Stimulated activated memory B cell treated with anti-CD40 and anti-IgM and Interleukin-4, amounts not matched to agents 10 μg/mL and 1 μg/mL and 100 μg/mL, for 72 hours (primary cell): ENCODE measurements at places on chromosomes 1 and 21.

DNA sequence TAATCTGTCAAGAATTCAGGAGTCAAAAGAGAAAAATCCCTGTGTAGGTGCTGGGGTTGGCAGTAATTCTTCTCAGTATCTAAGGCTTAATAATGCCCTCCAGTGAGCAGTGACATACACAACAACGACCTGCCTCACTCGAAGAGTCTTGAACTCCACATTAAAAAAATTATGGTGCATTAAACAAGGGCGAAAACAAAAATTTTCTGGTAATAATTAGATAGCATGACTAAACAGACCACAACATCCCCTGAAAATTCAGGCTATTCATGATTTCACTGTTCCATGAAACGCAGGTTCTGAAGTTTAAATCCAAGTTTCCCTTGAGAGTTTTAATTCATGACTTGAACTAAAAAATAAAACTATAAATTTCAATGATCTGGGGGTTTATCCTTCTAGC, 5.1 kb downstream of the SRSF4 start:
- no peak for ATAC-seq

DNA sequence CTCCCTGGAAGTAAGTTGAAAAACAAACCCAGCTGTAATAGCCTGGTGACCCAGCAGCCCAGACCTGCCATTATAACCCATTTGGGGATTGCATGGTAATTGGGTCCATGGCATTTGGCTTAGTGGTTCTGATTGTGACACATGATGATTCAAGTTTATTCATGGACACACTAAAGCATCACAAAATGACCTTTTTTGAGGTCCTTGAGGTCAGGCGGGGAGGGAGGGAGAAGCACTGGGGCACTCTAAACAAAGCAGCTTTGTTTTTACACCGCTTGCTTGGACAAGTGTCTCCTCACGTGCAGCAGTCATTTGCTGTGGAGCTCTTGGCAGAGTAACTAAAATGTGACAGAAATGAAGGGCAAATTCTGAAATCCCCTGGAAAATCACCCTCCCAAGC, 241.0 kb upstream of the SGIP1 start:
- no peak for ATAC-seq

DNA sequence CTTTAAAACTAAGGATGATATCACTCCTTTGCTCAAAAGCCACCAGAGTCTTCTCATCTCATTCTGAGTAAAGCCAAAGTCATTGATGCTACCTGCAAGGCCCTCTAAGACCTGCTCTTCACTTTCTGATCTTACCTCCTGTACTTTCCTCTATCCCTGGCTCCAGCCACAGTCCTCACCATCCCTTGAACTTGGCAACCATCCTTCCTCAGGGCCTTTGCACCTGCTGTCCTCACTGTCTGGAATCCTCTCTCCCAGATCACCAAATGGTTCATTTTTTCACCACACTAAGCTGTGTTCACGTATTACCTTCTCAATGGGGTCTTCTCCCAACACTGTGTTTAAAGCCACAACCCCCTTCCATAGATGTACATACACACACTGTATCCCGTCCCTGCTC, 4.3 kb upstream of the PHLDA3 start:
- ATAC-seq: no peak

DNA sequence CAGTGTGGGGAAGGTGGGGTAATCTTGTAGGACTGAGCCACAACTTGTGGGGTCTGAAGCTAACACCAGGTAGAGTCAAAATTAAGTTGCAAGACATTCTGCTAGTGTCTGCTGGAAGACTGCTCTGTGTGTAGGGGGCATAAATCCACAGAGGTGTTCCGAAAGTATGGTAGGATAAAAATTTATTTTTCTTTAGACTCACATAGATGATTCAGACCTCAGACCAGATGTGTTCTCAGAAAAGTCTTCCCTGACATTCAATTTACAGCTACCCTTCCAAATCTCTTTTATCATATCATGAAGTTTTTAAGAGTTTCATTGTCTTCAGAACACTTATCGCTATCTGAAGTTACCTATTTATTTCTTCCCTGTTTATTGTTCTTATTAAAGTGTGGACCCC, 21.3 kb downstream of the DUSP10 start:
- no peak for ATAC-seq

GRCh38 chr1:107843989-107844388, 121.0 kb downstream of the VAV3 start:
- ATAC-seq: peak; percentile 34

GRCh38 chr1:91582431-91582921, 81.8 kb downstream of the CDC7 start:
- ATAC-seq: no peak

DNA sequence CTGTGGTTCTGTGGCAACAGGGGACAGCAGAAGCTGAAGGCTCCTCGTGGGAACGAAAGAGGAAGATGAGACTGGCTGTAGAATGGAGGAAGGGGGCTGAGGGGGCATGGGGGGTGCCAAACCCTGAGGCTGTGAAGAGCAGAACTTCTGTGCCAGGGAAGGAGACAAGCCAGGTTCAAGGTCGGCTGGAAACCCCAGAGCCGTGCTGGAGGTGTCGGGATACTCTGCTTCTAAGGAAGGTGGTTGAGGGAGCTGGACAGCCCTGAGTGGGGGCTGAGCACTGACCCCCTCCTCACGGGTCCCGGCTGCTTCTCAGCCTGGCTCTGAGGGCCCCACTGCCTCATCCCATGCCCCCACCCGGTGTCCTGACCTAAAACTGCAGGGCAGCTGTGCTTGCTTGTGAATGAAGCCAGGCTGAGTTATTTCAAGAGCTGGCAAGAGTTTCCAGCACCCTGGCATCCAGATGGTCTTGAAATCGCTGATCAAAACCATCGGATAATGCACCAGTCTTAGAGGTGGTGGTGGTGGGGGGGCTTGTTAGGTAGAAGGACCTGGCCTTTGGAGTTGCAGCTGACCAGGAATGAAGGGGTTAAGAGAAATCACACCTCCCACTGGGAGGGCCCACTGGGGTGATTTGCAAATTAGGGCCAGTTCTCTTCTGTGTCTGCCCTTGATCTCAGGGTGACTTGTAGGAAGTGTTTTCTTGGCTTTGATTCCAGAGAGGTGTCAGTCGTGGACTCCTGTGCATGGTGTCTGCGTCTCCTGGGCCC, 218.9 kb upstream of the C1orf174 start:
- no peak for ATAC-seq

GRCh38 chr1:205933671-205934618, 9.3 kb downstream of the SLC26A9 start:
- ATAC-seq: no peak

DNA sequence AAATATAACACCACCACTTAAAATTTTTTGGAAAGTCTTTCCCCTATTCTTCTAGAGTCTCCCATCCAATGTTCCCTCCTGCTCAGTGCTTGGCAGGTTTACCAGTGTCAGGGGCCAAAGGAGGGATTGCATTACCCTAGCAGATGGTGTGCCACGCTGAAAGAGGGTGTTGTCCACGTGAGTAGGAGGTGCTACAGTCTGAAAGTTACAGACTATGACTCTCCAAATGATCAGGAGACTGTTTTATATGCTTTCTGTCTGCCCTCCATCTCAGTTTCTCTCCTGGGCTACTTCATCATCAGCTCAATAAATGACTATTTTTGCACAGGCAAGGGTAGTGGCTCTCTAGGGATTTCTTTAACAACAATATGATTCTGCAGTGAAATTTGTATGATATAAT, 31.3 kb upstream of the ANGPTL7 start:
- ATAC-seq: no peak

GRCh38 chr1:203870245-203870644, 8.8 kb downstream of the SNRPE start:
- ATAC-seq: no peak

DNA sequence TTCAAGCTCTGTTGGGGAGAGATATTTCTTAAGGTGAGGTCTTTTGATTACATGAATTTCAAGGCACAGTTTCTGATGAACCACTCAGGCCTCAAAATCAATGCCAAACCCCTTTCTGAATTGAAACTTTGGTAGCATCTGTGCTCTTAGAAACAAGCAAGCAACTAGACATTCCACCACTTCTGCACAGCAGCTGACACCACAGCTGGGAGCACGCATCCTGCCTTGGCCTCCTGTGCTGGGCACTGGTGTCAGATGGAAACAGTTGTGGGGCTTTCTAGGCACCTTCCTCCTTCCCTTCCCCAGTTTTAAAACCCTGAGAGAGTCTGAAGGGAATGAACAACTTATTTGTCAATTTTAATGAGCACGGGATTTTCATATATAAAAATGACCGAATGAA, 360.2 kb downstream of the ADGRL2 start:
- no peak for ATAC-seq

DNA sequence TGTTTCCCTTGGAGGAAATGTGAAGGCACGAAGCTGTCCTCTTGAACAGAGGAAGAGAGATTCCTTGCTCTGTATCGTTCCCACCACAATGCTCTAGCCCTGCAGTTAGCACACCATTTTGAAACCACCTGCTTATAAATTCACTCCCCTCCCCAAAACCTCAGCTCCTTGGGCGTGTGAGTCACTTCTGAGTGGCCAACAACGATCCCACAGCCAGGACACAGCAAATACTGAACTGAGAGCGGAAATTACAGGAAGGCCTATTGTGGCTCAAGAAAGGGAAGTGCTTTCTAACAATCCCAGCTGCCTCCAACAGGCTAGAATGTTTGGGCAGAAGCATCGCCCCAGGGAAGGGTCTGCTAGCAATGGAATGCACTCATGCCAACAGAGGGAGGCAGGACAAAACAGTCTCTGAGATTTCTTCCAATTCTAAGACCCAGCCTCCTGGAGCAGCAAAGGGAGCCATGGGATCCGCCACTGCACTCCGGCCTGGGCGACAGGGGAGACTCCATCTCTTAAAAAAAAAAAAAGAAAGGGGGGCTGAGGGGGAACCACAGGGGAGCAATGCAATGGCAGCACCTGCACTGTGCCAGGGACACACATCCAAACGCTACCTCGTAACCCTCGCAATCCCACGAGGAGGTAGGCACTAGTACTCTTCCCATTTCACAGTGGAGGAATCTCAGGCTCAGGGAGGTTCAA, 1.9 kb downstream of the TMEM53 start:
- no peak for ATAC-seq

GRCh38 chr1:225879521-225880221, 2.5 kb downstream of the TMEM63A start:
- no peak for ATAC-seq
